ENCODE measurements at places on chromosomes 7 and 10. TPM values are rescaled to one million over a fixed set of nuclear protein-coding genes. Genes with fewer than 3 reads are reported as not detected.

Gene KIAA1549
- total RNA-seq: 1.6 TPM

Gene CRHR2
- not detected for total RNA-seq

Gene CACNB2
- 0.20 TPM for total RNA-seq

Gene C10orf67
- not detected for total RNA-seq

Gene HOXA5
- total RNA-seq: 1.2 TPM

Gene DMBT1
- total RNA-seq: 0.13 TPM

Gene CPN1
- total RNA-seq: not detected

Gene SHLD2
- total RNA-seq: 22.0 TPM

Gene ZNF467
- 1.6 TPM for total RNA-seq

Gene NAT16
- not detected for total RNA-seq

Gene TMEM72
- not detected for total RNA-seq

Gene TRIM50
- not detected for total RNA-seq

Gene BAIAP2L1
- total RNA-seq: 4.2 TPM

Gene SNCG
- 13.0 TPM for total RNA-seq

Gene CALML3
- not detected for total RNA-seq

Gene INHBA
- 67.4 TPM for total RNA-seq

Gene ARL5B
- 14.6 TPM for total RNA-seq

Gene NFE2L3
- total RNA-seq: 3.0 TPM

Gene FEZF1
- total RNA-seq: not detected

Gene THSD7A
- total RNA-seq: 0.17 TPM

Gene GIMAP4
- 0.33 TPM for total RNA-seq

Gene CLDN4
- total RNA-seq: 0.26 TPM

Gene AKR1B15
- 0.07 TPM for total RNA-seq

Gene CYP3A7
- total RNA-seq: not detected

Gene OPN1SW
- total RNA-seq: not detected

Gene ARMC3
- not detected for total RNA-seq

Gene NKX1-2
- total RNA-seq: not detected

Gene TAS2R41
- not detected for total RNA-seq

Gene ZMIZ1
- 30.2 TPM for total RNA-seq

Gene XPNPEP1
- total RNA-seq: 185 TPM

Gene FAM241B
- total RNA-seq: 0.39 TPM

Gene IL6
- 62.2 TPM for total RNA-seq

Gene TMEM196
- total RNA-seq: not detected

Gene NRF1
- 14.6 TPM for total RNA-seq

Gene FLNC
- 324 TPM for total RNA-seq

Gene SLC29A3
- 1.3 TPM for total RNA-seq

Gene FXYD4
- total RNA-seq: not detected

Gene GBX1
- not detected for total RNA-seq

Gene MSMB
- total RNA-seq: not detected

Gene TRIM73
- total RNA-seq: 1.3 TPM

Gene ARID5B
- 37.0 TPM for total RNA-seq

Gene SPDYE6
- total RNA-seq: not detected

Gene PDK4
- total RNA-seq: 3.6 TPM

Gene SPACDR
- total RNA-seq: 0.96 TPM

Gene C7orf33
- not detected for total RNA-seq

Gene VWC2
- total RNA-seq: not detected

Gene C10orf53
- total RNA-seq: not detected

Data from smooth muscle cell of the pulmonary artery (primary cell).